Osteoblast (primary cell): ENCODE measurements at places on chromosomes 5 and 9.

DNA sequence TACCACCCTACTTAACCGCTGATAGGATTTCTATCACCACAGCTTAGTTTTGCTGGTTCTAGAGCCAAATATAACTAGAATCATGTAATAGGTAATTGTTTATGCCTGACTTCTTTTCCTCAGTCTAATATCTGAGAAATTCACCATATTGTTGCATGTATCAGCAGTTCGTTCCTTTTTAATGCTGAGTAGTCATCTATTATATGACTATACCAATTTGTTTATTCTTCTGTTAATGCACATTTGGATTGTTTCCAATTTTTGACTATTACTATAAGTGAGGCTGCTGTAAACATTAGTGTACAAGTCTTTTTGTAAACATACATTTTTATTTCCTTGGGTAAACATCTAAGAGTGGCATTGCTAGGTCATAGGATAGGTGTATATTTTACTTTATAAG is 25.9 kb downstream of the CSNK1G3 start:
- DNase-seq: no peak

- DNase-seq: no peak
These were observed 131.4 kb downstream of the OXCT1 start for GRCh38 chr5:41738710-41739354.

GRCh38 chr5:144179226-144179625 is 8.6 kb downstream of the KCTD16 start:
- no peak for DNase-seq

DNA sequence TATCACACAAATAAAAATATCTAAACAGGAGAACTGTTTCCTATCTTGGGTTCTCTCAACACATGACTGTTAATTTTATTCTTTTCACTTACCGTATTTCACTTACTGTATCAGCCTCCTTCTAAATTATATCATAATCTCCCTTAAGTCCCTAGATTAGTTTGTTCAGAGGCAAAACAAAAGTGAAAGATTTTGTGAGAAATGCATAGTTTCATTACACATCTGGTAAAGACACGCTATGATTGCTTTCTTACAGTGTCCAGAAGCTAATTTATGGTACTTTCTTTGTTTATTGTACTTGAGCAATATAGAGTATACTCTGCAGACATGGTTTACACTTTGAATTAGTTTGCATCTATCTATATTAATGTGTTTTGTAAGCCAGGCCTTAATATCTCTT is 159.7 kb upstream of the TLX3 start:
- no peak for DNase-seq
